ENCODE measurements at places on chromosomes 3 and 15.

GRCh38 chr3:62201438-62202035 lies 171.8 kb downstream of the FEZF2 start:
- no peak for DNase-seq

DNA sequence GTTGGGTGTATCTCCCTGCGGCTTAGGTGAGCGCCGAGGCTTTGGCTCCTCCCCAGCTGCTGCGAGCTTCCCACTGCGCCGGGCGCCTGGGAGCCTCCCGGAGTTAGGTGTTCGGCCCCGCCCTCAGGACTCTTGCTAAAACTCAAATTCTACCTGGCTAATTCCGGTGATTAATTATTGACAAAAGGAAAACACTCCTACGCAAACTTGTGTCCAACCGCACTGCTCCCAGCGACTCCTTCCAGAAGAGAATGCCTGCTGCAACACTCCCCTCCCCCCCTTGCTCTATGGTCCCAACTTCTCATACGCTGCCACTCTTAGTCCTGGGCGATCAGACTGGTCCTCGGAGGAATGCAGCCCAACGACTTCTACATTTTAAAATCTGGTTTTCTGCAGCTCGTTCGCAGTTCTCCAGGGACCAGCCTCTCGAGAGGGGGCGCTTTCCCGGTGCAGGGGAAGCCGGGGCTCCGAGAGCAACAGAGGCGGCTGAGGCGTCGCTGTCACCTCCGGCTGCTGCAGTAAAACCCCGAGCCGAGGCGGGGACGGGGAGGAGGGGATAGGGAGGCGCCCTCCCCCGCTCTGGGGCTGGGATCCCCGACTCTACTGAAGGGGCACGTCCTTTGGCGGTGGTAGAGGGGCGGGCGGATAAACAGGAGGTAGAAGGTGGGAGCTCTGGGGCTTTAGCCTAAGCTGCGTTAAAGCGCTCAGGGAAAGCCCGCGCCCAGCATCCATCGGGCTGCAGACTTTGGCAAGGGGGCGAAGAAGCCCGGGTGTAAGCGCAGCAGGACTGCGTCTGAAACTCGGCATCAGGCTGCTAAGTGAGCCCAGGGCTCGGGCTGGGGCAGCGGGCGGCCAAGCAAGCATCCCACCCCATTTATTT lies at the start of gene SPTSSB:
SPTSSB (minus strand) TSS at position 77 of the 880 bp plus-strand sequence. CDS start 25,194 bp downstream, outside the sequence.
- peak; percentile 67 for DNase-seq

DNA sequence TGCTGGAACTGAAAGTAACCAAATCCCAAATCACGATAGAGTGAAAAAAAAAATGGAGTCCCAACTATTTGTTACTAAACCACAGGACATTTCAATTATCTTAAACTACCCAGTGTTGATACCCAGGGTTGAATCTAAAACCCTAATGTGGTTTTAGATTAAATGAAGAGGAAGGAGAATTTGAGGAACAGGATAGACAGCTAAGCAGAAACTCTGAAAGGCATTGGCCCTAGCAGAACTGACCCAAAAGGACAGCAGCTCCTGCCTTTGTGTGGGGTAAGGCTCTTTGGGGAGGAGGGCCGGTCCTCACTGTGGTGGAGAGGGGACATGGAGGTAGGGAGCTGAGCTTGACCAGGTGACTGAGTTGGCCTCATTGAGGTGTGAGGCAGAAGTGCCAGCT lies 30.7 kb upstream of the SNRK start:
- no peak for DNase-seq

GRCh38 chr3:134231131-134231530 lies 19.5 kb downstream of the RYK start:
- DNase-seq = no peak

DNA sequence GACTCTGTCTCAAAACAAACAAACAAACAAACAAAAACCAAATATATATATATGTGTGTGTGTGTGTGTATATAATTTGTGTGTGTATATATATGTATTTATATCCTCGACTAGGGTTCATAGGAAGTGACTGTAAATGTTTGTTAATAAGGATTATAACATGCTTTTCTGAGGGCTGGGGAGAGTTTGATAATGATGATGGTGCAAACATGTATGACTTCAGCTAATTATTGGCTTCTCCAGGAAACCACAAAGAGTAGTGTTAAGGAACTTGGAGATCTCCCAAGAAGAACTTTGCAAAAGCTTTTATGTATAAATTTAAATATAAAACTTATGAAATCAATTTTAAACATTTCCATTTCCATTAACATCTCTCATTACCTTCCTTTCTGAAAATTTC lies 3.9 kb upstream of the OPA1 start:
- DNase-seq = no peak

DNA sequence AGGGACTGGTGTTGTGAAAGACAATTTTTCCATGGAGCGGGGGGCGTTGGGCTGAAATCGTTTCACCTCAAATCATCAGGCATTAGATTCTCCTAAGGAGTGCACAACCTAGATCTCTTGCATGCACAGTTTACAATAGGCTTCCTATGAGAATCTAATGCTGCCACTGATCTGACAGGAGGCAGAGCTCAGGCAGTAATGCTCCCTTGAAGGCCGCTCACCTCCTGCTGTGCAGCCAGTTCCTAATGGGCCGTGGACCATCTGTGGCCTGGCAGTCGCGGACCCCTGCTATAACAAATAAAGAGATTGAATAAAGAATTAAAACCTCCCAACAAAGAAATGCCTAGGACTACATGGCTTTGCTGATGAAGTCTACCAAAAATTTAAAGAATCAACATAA lies 25.3 kb upstream of the ANKRD28 start:
- DNase-seq = no peak

DNA sequence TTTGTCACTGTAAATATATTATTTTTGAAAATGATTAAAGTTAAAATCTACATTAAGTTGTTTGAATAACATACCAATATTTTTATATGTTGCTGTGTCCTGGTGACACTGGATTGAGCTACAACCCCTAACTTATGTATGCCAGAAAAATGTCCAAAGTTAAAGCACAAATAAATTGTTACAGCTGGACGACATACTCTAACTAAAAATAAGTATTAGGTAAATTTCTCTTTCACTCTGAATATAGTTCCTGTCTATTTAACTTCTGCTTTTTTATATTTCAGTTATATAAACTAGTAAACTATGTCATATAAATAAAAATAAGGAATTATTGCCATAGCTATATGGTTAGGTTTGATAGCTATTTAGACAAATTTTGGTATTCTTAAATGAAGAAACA lies 118.5 kb upstream of the SAMMSON start:
- no peak for DNase-seq

- no peak for DNase-seq
These were observed 10.9 kb downstream of the TTLL3 start for GRCh38 chr3:9820946-9821345.

DNA sequence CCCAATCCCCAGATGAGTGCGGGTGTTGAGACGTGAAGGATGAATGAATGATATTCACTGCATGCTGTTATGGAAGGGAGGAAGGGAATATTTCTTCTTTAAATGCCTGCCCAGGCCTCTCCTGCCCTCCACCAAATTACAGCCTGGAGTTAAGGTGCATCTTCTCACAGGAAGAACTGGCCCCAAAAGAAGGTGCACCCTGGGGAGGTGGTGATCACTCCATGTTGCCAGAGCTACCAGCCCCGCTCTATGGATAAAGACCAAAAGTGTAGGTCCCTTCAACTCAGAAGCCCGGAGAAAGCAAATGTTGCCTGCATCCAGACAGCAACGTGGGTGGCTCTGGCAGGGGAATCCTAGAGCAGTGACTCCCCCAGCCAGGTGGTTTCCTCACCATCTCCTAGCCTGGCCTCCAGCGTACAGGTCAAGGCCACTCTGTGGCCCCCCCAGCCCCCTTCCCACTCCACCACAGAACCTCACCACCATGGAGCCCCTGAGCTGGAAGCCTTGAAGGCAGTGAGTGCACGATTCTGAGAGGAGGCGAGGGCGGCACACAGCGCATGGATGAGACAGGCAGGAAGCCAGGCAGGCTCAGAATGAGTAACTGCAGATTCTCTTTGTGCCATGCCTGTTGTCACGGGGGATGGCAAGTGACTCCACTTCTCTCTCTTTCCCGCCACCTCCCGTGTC lies 3.5 kb upstream of the VIPR1 start:
- no peak for DNase-seq

DNA sequence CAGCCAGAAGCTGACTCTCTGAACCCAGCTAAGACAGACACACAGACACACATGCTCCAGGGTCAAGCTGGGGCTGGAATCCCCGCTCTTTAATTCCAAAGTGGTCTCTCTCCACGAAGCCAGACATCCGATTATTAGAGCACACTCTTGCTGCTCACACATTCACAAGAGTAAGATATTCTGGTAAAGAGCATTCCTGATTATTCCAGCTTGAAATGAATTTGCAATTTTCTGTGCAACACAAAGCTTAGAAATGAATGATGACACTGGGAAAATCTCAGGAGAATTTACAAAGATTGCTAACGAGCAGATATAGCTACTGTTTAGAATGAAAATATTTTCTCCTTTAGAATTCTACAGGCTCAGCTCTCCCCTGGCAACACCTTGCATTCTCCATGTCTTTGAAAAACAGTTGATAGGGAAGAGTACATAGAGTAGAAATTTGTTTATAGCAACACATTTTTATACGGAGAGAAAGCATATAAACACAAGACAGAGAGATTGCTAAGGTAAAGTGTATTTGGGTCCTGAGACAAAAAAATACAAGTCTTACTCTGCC lies 80.6 kb upstream of the EIF1B start:
- no peak for DNase-seq

GRCh38 chr3:134334231-134334900 lies 39.9 kb downstream of the AMOTL2 start:
- DNase-seq = no peak

- no peak for DNase-seq
These were observed 1.3 kb downstream of the MAGI1 start for GRCh38 chr3:66037330-66037985.

DNA sequence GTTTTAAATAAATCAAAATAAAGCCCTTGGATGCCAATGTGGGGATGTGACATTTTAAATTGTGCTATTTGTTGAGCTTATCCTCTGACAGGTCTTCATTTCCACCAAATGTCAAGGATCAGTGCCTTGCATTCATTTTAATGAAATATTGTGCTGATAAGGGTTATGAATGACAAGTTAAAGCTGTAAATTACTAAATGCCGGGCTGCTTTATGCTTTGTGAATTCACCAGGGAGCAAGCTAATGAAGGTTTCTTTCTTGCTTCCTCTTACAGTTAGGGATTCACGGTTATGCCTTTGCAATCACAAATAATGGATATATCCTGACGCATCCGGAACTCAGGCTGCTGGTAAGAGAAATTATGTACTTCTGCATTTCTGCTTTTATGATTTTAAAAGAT lies 81.7 kb downstream of the LRTM1 start:
- no peak for DNase-seq

- DNase-seq = no peak
These were observed 147.0 kb downstream of the NECTIN3 start for GRCh38 chr3:111218615-111219014.

- no peak for DNase-seq
These were observed 38.4 kb downstream of the PLCL2 start for GRCh38 chr3:16923112-16923511.

DNA sequence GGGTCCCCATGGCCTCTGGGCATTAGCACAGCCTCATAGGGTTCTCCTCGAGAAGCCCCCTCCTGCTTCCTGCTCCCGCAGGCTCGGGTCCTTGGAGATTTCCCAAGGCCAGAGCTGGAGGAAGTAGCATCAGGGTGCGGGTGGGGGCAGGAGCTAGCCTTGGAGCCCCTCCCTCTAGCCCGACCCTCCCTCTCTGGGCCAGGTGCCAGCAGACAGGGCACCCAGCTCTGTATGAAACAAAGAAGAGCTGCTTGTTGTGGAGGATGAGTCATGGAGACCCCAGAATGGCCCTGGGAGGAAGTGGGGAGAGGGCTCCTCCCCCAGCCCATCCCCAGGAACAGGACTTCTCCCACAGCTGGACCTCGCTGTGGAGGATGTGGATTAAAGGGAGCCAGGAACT lies 29.2 kb downstream of the EPHB3 start:
- DNase-seq = no peak

- DNase-seq = peak; percentile 23
These were observed 240.9 kb downstream of the UACA start for GRCh38 chr15:70522323-70522966.

DNA sequence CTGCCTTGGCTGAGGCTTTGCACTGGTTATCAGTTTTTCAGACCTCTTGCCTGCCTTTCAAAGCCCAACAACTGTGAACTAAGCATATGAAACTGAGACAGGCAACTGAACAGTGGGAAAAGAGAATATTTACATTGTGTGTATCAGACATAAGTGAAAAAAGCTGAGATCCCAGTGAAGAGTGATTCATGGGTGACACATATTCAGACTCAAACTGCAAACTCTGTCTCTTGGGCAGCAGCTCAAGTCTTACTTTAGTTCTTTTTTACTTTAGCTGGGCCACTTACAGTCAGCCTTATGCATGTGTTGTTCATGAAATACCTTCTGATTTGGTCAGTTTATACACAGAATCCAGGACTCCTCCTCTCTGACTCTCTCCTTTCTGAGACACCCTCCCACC lies 19.2 kb downstream of the SUCLG2 start:
- DNase-seq = no peak
